Activated naive CD8-positive, alpha-beta T cell treated with anti-CD3 and anti-CD28 coated beads, Interleukin-2, amount 10 ng/mL, durations not matched to agents 7 days and 5 days (primary cell): ENCODE measurements at places on chromosomes 4 and X. TPM values are rescaled to one million over a fixed set of nuclear protein-coding genes. Genes with fewer than 3 reads are reported as not detected.

DNA sequence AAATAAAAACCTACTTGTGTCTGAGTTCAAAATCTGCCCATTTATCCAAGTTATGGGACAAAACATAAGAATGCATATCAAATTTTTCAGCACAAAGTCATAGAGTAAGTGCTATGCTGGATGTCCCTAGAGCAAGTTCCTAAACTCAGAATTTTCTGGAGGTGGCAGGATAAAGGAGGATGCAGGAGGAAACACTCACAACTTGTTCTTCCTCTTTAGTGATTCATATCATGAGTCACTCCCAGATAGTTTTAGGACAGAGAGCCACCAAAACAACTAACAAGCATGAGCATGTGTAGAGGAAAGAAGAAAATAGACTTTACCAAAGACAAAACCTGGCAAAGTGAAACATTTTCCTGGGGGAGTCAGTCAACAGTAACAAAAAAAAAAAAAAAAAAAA is 302.7 kb downstream of the KCTD8 start:
- DNase-seq: no peak

- no peak for DNase-seq
These were observed 58.6 kb upstream of the P2RY10 start for GRCh38 chrX:78886550-78886949.

DNA sequence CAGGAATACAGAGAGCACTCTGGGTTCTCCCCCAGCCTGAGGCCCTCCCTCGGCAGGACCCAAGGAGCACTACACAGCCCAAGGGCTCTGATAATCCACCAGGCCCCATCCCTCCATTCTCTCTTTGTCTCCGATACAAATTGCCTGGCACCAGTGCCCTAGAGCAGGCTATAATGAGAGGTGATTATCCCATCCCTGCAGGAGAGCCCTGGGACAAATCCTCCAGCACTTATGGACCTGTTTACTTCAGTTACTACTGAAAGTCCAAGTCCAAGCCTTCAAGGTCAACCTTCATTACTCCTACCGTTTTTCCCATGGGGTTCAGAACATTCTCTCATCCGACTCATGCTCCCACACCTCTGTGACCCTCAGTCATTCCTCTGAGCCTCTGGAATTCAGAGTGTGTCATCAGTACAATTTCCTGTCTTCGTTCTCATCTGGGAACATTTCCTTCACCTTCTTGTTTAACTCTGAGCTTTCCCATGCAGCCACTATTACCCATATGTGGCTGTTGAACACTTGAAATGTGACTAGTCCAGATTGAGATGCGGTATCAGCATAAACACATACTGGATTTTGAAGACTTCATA is 299.0 kb downstream of the RAPGEF2 start:
- no peak for DNase-seq

DNA sequence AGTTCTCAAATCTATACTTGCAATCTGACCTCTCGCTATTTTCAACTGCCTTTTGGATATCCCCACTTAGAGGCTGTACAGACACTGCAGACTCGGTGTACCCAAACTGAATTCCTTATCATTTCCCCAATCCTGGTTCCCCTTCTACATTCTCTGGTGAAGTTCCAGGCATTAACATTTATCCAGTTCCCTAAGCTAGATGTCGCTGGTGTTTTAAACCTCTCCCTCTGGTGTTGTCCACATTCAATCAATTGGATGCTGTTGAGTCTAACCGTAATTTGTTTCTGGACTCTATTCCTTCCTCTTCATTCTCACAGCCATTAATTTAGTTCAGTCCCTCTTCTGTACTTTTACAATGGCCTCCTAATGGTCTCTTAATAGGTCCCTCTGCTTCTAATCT is 7.2 kb upstream of the STK26 start:
- no peak for DNase-seq

DNA sequence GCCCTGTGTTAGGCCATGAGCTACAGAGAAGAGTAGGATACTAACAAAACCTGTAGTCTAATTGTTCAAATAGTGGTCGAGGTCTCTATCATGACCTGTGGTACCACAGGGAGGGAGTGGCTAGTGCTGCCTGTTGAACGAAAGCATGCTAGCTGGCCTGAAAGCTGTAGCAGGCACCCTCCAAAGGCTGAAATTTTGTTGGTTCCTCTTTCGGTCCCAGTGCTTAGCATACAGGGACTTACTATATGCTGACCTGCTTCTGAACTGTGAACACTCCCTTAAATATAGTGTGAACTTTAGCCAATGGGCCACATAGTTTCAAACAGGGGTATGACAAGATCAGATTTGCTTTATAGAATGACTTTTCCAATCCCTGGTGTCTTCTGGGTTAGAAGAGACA is 113.4 kb downstream of the PJA1 start:
- no peak for DNase-seq

DNA sequence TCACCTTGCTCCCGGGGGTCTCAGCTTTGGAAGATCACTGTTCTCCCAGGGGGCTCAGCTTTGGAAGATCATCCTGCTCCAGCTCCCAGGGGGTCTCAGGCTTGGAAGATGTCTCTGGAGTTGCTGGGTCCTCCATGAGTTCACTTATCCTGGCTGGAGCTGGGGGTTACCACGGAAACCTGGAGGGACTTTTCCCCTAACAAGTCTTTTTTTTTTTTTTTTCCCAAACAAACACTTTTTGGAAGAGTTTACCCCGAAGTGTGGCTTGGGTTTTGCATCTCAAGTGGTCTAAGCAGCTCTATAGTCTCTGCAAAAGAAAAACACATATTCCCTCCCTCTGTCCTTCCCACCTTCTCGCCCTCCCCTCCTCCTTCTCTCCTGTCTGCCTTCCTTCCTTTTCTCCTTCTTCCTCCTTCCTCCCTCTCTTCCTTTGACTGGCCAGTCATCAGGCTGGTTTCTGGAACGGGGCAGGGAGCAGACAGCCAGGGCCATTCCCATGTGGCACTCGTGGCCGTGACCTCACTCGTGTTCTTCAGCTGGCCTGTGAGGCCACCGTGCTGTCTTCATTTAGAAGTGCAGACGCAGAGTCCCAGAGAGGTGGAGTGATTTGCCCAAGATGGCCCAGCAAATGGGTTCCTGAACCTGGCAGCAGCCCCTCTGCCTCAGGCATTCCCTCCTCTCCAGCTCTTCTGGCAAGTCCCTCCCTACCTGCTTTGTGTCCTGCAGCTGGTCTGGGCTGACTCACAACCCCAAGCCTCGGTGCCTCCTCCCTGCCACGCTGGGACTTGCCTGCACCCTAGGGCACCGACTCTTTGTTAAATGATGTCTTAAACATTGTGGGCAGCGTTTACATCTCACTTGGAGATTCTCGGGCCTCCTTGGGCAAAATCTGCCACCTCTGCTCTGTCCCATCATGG is 25.9 kb upstream of the HMX1 start:
- no peak for DNase-seq

DNA sequence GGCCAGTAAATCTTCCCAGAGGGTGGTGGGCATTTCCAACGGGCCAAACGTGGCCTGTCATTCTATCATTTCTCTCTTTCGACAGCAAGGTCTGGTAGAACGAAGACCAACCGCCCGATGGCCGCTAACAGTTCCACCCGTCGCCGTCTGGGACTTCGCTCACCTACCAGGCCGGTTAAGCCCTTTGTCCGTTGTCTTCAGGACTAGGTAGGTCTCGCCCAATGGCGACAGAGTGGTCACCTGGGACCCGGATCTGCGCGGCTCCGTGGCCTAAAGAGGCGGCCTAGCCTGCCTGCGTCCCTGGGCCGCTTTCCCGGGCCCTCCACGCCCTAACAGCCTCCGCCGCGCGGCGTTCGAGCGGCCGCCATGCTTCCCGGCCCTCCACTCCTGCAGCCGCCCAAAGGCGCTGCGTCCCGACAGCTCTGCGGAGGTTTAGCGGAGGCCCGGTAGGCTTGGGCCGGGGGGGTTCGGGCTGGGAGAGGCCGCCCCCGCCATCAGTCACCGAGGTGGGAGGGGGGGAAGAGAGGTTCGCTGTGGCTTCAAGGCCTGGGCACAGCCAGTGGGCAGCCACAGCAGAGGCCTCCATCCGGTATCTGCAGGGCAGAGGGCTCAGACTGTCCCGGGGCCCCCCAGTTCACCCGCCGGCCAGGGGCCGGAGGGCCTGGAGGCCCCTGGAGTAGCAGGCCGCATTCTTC is 194.0 kb upstream of the BRWD3 start:
- DNase-seq: no peak

DNA sequence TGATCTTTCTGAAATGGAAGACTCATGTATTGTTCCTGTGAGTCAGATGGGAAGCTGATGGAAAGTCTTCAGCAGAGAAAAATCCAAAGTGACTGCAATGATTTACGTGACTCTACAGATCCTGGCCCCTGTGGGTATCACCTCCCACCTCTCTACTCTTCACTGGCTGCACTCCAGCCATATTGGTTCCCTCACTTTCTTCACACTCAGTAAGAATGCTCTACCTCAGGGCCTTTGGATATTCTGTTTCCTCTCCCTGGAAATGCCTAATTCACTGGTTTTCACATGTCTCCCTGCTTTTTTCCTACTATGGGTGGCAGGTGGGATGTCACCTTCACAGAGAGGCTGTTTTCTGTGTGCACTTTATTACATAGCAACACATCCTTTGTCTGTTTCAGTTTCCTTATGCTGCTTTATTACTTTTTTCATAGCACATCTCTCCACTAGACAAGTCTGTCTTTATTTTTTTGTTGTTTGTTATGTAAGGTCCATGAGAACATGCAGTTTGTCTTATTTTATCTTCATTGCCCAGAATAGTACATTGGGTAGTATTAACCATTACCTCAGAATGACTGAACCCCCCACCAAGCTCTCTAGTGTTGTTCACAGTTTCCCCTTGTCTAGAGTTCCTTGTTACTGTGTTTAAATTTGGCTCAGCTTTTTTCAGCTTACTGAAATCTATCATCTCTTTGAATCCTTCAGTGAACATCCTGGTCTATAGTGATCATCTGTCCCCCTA is 57.6 kb upstream of the CLNK start:
- no peak for DNase-seq

DNA sequence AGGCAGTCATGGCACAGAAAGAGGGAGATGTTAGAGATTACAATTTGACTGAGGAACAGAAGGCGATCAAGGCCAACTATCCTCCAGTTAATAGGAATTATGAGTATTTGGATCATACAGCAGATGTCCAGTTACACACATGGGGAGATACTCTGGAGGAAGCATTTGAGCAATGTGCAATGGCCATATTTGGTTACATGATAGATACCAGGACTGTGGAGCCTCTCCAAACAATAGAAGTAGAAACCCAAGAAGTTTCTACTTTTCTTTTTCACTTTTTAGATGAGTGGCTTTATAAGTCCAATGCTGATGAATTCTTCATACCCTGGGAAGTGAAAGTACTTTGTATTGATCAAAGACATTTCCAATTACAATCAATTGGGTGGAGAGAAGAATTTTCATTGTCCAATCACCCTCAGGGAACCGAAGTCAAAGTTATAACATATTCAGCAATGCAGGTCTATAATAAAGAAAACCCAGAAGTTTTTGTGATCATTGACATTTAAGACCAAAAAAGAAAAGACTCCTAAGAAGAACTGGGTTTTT is 139.1 kb downstream of the MAB21L2 start:
- DNase-seq: no peak

DNA sequence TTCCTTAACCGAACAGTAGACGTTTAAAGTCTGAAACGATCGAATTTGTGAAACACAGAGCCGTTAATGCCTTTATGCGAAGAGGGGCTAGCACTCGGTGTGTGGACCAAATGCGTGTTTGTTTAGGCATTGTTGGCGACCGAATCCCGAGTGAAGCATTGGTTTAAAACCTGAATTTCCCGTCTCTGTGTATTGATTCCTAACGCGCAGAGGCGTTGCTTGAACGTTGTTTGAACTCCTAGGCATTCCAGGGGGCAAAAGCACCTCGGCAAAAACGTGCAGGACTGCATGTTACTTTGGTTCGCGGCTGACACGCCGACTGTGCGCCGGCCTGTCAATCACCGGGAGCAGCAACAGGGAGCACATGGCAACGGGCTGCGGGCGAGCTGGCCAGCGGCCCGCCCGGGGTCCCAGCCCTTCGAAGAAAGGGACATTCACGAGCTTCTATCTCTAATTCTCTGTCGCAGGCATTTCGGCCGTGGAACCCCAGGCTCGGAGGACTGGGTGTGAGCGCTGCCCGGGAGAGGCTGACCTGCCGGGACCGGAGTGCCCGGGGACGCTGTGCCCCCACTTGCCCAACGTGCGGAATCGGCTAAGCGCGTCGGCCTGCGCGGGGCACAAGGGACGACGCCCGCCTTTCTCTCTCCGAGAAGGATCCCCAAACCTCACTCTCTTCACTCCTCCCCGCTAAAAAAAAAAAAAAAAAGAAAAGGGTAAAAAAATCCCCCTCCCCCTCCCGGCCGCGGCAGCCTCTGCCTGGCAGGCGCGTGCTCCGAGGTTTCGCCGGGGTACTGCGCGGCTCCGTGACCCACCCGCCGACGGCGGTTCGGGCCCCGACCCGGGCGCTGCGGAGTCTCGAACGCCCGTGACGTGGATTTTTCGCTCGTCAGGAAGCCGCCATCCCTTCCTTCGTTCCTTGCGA is 810 bp downstream of the SPRY1 start:
- peak; percentile 70 for DNase-seq

GRCh38 chrX:51336584-51336983 is 4.0 kb downstream of the NUDT10 start:
- DNase-seq: no peak

GRCh38 chr4:119490335-119490734 is 138.3 kb downstream of the PDE5A start:
- no peak for DNase-seq

DNA sequence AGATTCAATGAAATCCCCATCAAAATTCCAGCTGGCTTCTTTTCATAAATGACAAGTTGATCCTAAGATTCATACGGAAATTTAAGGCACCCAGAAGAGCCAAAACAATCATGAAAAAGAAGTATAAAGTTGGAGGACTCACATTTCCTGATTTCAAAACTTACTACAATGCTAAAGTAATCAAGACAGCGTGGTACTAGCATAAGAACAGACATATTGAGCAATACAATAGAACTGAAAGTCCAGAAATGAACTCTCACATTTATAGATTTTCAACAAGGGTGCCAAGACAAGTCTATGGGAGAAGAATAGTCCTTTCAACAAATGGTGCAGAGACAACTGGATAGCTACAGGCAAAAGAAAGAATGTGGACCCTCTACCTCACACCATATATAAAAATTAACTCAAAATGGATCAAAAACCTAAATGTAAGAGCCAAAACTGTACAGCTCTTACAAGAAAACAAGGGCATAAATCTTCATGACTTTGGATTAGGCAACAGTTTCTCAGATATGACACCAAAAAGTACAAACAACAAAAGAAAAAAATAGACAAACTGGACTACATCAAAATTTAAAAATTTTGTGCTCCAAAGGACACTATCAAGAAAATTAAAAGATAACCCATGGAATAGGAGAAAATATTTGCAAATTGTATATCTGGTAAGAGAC is 28.5 kb downstream of the SASH3 start:
- no peak for DNase-seq

CLDN34 gene
- not detected for total RNA-seq

PRRG3 gene
- not detected for total RNA-seq

SMIM31 gene
- not detected for total RNA-seq

MAGEA4 gene
- not detected for total RNA-seq

SLC7A11 gene
- 1.5 TPM for total RNA-seq

GAB1 gene
- 0.80 TPM for total RNA-seq

TCEAL3 gene
- 6.7 TPM for total RNA-seq

MAGEA9B gene
- total RNA-seq: not detected
